Calu3 (cell line): ENCODE measurements at places on chromosomes 11 and 22.
A peak's percentile ranks its signal among the peaks of the same experiment; 100 is the strongest.

GRCh38 chr11:117230286-117230961, 1.4 kb downstream of the PCSK7 start:
- no peak for DNase-seq

DNA sequence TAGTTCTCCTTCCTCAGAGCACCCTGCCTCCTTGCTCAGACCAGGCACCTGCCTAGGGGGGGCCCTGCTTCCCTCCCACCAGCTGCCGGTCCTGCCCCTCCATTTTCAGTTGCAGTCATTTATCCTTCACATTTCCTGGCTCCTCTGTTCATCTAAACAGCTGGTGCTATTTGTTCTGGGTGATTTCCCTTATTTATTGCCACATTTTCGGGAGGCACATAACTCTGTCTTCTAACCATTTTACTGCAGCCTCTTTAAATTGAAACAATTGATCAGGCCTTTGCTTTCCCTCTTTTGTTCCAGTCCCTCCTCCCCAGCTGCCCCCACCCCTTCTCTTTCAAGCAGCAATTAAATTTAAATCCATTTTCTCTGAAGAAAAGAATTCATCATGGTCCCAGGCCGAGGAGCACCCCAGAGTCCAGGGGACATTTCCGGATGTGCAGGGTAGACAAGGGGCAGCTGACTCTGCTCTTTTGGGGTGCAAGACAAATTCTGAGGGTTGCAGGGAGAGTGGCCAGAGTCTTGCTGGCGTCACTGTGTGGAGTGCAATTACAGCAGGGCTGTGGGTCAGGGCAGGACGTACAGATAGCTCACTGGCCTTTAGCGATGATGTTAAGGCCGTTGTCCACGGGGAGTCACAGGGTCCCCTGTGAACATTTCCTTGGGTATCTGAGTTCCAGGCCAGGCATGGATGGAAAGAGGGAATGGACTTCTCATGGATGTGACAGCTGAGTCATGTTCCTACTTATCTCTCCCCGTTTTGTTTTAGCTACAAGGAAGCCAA, 476.4 kb downstream of the TBC1D22A start:
- no peak for DNase-seq

GRCh38 chr11:63683133-63683991, 2.1 kb downstream of the RTN3 start:
- no peak for DNase-seq

GRCh38 chr22:23193196-23193827, 13.0 kb downstream of the BCR start:
- no peak for DNase-seq

- no peak for DNase-seq
Observed at GRCh38 chr22:36311386-36312085, 58.6 kb downstream of the APOL1 start.

- peak; percentile 35 for DNase-seq
Observed at GRCh38 chr11:69817265-69818230, 1.7 kb downstream of the FGF3 start.

DNA sequence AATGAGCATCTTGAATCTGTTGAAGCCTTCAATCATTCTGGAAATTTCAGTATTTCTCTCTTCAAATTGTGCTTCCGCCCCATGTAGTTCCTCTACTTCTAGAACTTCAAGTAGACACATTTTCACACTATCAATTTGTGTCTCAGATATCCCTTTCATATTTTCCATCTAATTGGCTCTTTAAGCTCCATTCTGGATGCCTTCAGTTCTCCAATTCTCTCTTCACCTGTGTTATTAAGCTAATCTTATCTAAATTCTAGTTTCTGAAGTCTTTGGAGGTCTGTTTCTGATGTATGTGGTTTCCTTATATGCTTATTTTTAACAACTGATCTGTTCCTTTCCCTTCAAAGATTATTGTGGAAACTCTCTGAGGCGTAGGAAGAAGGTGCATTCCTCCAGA, 36.3 kb downstream of the CSTF3 start:
- DNase-seq = no peak

- no peak for DNase-seq
Observed at GRCh38 chr22:48709976-48710375, 1117.7 kb downstream of the BRD1 start.

DNA sequence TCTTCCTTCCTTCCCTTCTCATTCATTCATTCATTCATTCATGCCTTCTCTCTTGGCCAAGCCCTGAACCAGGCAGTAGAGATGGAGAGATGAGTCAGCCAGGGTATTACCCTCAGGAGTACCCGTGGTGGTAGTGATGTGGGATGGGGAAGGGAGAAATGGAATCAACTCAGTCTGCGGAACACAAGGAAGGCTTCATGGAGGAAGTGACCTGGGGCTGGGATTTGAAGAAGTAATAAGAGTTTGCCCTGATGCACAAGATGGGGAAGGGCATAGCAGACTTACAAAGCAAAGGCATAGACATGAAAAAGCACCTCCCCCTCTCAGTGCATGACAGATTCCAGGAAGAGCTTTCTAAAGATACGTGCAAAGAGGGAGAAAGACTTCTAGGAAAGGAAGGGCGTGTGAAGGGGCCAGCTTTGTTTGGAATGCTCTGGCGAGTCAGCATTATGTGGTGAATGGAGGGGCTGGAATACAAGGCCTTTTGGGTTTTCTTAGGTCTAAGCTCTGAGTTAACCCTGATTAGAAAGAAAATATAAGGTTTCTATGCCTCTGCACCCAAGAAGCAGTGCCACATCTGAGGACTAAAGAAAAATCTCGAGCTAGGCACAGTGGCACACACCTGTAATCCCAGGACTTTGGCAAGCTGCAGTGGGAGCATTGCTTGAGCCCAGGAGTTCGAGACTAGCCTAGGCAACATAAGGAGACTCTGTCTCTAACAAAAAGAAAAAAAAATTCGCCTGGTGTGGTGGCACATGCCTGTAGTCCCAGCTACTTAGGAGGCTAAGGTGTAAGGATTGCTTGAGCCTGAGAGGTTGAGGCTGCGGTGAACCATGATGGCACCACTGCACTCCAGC, 36.4 kb upstream of the ACER3 start:
- DNase-seq = no peak

DNA sequence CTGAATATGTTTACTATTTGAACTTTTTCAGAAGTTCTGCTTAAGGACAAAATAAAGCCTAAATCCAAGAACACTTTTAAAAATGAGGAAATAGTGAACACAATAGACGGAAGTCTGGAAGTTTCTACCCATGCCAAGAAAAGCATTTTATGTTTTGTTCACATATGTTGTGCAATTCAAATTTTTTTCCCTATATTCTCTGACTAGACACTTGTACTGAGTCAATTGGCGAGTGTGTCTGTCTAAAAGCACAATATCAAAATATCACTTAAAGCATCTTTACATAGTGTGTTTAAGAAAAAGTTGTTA, 29.2 kb downstream of the INCENP start:
- no peak for DNase-seq

- peak; percentile 75 for DNase-seq
Observed at GRCh38 chr11:102807921-102808320, 10.0 kb upstream of the MMP1 start.

- DNase-seq = no peak
Observed at GRCh38 chr11:79335681-79336080, 105.1 kb downstream of the TENM4 start.

DNA sequence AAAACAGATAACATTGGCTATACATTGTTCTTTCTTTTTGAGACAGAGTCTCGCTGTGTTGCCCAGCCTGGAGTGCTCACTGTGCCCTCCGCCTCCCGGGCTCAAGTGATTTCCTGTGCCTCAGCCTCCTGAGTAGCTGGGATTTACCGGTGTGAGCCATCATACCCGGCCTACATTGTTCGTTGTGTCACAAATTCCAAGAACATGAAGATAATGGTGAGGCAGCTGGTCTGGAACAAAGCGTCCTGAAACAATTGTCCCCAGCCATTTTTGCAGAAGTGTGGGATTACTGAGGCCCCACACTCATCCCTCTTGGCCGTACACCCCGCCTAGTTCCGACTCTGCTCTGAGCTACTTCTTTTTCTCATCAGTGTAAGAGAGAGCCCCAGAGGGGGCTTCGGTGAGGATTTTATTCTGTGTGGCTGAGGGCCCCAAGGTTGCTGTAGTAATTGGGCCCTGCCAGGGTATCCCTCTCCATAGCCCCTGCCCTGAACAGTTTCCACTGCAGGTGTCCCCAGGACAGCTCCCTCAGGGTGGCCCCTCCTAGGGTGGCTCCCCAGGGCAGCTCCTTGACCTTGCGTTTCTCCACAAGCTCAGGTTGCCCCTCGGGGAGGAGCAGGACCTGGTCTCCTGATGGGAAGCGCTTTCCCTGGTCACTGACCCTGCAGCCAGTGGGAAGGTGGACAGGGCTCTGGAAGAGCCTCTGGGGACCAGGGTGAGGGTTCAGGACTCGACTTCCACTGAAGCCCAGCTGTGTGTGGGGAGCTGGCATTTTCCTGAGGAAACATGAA, 13.1 kb upstream of the ARSA start:
- no peak for DNase-seq

GRCh38 chr11:111938687-111939160, 1.6 kb downstream of the DIXDC1 start:
- no peak for DNase-seq

DNA sequence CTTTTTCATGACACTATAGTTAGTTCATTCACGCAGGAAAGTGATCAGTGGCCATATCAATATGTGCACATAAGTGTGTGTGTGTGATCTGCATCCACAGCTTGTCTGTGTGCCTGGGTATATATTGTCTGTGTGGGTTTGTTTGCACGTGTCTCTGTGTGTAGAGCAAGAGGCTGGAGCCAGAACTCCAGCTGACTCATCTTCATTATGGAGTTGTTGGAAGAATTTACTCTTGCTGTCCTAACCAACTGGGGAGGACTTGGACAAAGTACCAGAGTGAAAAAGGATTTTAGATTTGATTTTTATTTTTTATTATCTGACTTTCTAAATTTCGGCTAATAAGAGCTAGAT, 63.9 kb downstream of the TP53I11 start:
- DNase-seq = no peak

DNA sequence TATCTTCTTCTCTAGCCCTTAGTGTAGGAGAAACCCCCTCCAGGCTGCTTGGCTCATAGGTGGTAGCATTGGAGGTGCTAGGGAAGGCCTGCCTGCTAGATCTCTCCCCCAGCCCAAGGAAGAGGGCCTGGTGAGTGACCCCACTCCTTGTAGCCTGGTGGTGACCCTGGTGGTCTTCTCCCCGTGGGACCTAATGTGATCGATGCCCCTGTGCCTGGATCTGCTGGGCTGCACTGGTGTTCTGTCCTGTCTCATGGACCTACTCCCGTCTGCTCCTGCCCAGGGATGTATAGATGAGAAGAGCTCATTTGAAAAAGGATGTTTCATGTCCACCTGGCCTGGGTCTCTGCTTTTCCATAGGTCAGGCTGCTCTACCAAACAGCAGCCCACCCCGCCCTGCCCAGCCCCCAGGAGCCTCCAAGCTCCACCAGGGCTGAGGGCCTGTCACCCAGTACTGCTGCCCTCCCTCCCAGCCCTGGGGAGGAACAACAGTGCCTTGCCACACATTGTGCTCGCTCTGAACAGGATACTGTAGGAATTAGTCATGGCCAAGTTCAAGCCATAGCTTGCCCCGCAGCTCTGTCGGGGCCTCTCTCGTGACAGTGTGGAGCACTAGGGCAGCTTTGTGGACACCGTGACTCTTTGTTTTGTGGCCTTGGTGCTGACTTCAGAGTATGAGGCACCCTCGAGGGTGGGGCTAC, 19.7 kb downstream of the SLC37A2 start:
- DNase-seq = peak; percentile 41

- DNase-seq = no peak
Observed at GRCh38 chr11:113147249-113147648, 167.1 kb upstream of the TTC12 start.

- no peak for DNase-seq
Observed at GRCh38 chr11:112795911-112796649, 165.1 kb upstream of the NCAM1 start.

DNA sequence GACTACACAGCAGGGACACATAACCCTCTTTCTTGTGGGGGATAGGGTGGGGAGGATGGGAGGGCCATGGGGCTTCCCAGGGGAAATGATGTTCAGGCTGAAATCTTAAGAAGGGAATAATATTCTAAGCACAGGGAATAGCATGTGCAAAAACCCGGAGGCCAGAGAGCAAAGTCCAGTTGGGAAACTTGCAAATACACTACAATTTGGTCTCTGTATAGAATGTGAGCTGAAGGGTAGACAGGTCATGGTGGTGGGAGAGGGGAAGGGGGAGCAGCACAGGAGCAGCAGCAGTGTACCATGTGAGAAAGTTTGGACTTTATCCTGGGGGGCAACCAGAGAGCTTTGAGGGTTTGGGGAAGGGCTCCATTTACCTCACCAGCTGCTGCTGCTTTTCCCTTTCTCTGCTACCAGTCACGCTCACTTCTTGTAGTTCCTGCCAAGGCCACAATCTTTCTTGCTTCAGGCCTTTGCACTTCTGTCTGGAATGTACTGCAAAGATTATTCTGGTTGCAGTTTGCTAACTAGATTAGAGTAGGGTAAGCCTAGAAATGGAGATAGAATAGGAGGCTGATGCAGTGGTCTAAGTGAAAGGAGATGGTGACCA, 43.0 kb downstream of the KREMEN1 start:
- no peak for DNase-seq

DNA sequence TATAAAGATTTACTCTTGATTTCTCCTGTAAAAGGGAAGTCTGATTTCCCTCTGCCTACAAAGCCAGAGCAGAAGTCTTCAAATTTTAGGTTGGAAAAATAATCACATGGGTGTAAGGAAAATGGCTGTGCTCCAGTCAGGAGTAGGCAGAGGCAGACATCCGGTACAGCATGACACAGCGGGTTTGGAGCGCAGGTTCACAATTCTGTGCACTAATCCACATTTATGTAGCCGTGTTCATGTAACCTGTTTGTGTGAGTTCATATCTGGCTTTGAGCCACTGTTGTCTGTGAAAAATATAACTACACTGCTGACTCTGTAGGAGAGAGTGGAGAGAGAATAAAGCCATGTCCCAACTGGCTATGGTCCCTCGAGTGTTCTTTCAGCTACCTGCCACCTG, 248.0 kb downstream of the CASP12 start:
- no peak for DNase-seq

GRCh38 chr11:14541192-14541947, 21.2 kb upstream of the PSMA1 start:
- no peak for DNase-seq

DNA sequence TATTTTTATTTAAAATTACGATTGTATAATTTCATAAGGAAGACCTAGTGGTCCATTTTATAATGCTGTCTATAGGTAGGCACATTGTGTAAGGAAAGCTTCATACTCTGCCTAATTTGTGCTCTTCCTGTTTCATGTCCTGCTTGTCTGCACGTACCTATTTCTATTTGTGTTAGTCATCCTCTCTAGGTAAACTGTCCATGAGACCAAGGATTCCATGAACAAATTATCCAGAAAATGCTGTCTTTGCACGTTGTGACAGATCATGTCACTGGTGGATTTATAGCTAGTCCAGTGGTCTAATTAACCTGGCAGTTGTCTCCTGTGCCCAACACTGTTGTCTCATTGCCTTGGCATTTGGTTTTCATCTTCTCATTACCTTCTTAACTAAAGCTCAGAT, 44.7 kb downstream of the DNAJC24 start:
- no peak for DNase-seq

GRCh38 chr22:19879992-19880785, 25.5 kb upstream of the GNB1L start:
- DNase-seq = no peak

- no peak for DNase-seq
Observed at GRCh38 chr22:24054356-24054755, 43.3 kb downstream of the CABIN1 start.
